ENCODE measurements at places on chromosomes 7 and 10. TPM values are rescaled to one million over a fixed set of nuclear protein-coding genes. Genes with fewer than 3 reads are reported as not detected.

DNA sequence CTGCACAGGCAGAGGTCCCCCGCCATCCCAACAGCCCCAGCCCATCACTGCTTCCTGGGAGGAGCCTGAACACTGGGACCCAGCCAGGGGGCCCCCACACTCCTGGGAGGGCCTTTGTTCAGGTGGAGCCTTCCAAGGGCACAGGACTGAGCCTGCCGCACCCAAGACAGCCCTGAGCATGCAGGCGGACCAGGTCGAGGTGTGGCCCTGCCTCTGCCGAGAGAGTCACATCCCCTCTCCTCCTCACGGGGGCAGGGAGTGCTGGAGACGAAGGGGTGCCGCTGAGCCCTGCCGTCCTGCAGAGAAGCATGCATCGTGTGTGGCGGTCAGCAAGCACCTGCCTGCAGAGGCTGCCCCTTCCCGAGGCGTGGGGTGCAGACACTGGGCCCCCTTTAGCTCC, 7.3 kb upstream of the MAFK start:
- peaks cover 13% of the 10 kb centered on the region for H3K27me3 ChIP-seq
- no peak overlapping the region for H3K4me3 ChIP-seq
- no peaks in the 10 kb centered on the region for H3K4me1 ChIP-seq
- DNase-seq: no peak
- H3K36me3 ChIP-seq: no peaks in the 10 kb centered on the region
- no peak overlapping the region for H3K27ac ChIP-seq

GRCh38 chr10:78774999-78775711, 293.6 kb upstream of the ZMIZ1 start:
- no peak for DNase-seq
- no peak overlapping the region for H3K27ac ChIP-seq
- H3K36me3 ChIP-seq: no peaks in the 10 kb centered on the region
- no peaks in the 10 kb centered on the region for H3K4me1 ChIP-seq
- H3K27me3 ChIP-seq: no peaks in the 10 kb centered on the region

DNA sequence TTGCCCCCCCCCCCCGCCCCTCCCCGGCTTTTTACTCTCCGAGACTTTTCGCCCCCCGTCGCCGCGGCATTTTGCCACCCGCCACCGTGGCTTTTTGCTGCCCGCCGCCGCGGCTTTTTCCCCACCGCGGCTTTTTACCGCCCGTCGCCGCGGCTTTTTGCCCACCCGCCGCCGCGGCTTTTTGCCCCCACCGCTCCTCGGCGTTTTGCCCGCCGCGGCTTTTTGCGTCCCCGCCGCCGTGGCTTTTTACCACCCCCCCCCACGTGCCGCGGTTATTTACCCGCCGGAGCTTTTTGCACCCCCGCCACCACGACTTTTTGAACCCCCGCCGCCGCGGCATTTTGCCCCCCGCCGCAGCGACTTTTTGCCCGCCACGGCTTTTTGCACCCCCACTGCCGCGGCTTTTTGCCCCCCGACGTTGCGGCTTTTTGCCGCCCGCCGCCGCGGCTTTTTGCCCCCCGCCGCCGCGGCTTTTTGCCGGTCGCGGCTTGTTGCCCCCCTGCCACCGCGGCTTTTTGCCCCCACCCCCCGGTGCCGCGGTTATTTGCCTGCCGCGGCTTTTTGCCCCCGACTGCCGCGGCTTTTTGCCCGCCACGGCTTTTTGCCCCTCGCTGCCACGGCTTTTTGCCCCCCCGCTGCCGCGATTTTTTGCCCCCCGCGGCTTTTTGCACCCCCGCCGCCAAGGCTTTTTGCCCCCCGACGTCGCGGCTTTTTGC, 461.1 kb downstream of the ZNF33B start:
- peaks cover 1% of the 10 kb centered on the region for H3K36me3 ChIP-seq
- H3K27me3 ChIP-seq: peaks cover 41% of the 10 kb centered on the region
- DNase-seq: no peak

DNA sequence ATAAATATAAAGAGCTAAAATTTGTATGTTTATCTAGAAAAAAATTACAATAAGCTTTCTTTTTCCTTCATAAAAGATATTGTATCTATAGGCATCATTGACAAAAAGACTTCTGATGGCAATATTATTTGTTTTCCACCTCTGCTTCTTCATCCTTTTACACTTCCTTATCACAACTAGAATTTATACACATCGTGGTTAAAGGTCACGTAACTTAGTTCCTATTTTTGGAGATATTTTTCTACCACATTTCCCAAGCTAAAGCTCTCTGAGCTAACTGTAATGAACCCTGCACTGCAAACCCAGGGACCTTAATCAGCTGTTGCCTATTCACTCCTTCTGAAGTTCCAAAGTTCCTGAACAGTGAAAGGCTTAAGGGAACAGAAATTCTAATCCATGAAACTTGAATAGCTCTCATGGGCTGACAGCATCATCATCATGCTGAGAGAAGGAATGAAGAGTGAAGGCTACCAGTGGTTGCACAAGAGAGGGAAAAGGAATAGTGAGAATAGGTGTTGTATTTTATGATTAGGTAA, 106.1 kb upstream of the SLC13A1 start:
- H3K27ac ChIP-seq: no peak overlapping the region
- no peak for DNase-seq
- no peaks in the 10 kb centered on the region for H3K36me3 ChIP-seq

DNA sequence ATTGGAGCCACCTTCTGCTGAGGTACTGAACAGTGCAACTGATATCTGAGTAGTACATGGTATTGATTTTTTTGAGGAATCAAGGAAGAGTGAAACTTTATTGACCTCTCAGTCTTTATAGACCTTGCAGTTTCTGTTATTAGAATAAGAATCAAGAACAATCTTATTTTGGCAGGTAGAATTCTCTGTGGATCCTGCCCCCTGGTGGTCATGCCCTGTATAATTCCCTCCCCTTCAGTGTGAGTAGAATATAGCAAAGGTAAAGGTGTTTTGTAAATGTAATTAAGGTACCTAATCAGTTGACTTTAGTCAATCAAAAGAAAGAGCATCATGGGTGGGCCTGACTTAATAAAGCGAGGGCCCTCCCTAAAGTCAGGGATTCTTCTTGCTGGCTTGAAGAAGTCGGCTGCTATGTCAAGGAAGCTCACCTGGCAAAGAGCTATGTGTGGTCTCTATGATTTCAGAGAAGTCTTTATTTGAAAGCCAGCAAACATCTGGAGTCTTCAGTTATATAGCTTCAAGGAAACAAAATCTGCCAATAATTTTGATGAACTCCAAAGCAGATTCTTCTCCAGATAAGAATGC, 142.8 kb downstream of the LSM5 start:
- no peaks in the 10 kb centered on the region for H3K4me1 ChIP-seq
- peaks cover 2% of the 10 kb centered on the region for H3K27me3 ChIP-seq
- DNase-seq: peak; percentile 39
- no peaks in the 10 kb centered on the region for H3K36me3 ChIP-seq

- H3K27me3 ChIP-seq: no peaks in the 10 kb centered on the region
- H3K4me3 ChIP-seq: no peak overlapping the region
- H3K36me3 ChIP-seq: no peaks in the 10 kb centered on the region
- H3K4me1 ChIP-seq: peaks cover 4% of the 10 kb centered on the region
Observed at GRCh38 chr7:50697748-50698147, 84.9 kb downstream of the GRB10 start.

- no peak for DNase-seq
- H3K27me3 ChIP-seq: no peaks in the 10 kb centered on the region
- peak overlapping the region; percentile 68 for H3K27ac ChIP-seq
- H3K4me3 ChIP-seq: no peak overlapping the region
- no peaks in the 10 kb centered on the region for H3K36me3 ChIP-seq
Observed at GRCh38 chr7:2873146-2873545, 29.0 kb upstream of the GNA12 start.

DNA sequence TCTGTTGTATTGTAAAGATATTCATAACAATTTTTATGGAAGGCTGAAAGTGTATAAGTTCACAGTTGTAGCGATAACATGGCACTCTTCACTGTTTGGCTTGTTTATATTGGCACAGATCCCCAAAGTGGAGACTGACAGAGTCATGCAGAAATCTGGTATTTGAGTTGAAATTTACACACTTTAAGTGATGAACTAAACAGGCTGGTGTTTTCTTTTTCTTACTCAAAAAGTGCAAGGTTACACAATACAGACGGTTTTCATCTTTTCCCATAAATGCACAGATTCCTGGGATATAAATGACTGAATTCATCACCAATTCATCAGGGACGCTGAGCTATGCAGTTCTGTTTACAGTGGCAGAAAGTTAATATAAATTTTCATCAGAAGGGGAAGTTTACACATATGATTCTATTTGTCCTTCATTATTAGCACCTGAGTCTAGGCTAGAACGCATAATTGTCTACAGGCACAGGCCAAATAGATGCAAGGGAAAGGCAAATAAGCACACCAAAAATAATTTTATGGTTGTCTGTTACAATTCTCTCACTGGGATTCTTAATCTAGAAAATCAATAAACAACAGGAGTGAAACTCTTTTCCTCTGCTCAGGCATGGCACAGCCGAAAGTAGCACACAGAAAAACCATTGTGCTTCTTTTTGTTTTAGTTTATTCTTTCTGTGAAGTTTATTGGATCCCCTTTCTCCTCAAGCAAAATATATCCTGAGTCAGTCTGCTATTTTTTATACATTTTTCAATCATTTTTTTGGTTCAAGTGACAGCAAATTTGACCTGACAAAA, 88.0 kb downstream of the FOXP2 start:
- no peaks in the 10 kb centered on the region for H3K36me3 ChIP-seq
- H3K4me3 ChIP-seq: no peak overlapping the region
- no peaks in the 10 kb centered on the region for H3K4me1 ChIP-seq

DNA sequence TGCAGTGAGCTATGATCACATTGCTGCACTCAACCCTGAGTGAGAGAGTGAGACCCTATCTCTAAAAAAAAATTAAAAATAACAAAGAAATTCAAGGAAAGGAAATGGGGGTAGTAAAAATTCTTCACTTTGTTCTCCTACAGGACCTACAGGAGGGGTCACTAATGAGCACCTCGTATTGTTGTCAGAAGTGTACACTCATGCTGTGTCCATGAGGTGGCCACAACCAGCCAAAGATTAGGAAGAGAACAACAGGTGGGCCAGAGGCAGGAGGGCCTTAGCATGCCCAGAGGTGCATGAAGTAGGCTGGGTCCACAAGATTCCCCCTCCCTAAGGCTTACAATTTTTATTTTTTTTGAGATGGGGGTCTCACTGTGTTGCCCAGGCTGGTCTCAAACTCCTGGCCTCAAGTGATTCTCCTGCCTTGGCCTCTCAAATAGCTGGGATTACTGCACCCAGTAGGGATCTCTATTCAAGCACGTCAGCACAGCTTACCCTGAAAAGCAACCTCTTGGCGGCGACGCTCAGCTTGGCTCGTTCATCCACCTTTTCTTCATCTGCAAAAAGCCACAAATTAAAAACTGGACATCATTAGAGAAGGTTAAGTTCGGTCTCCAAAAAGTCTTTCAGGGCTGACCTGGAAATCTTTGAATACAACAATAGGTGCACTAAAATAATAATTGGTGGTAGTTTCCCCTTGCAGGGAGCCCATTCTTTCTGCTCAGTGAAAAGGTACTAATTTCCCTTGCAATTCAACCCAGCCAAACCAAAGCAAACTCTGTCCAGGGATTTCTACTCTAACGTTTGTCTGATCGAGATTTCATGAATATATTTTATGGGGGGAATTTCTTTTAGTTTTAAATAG, 104.4 kb downstream of the SVIL start:
- DNase-seq: no peak
- H3K27me3 ChIP-seq: no peaks in the 10 kb centered on the region
- no peak overlapping the region for H3K27ac ChIP-seq
- H3K4me3 ChIP-seq: no peak overlapping the region

DNA sequence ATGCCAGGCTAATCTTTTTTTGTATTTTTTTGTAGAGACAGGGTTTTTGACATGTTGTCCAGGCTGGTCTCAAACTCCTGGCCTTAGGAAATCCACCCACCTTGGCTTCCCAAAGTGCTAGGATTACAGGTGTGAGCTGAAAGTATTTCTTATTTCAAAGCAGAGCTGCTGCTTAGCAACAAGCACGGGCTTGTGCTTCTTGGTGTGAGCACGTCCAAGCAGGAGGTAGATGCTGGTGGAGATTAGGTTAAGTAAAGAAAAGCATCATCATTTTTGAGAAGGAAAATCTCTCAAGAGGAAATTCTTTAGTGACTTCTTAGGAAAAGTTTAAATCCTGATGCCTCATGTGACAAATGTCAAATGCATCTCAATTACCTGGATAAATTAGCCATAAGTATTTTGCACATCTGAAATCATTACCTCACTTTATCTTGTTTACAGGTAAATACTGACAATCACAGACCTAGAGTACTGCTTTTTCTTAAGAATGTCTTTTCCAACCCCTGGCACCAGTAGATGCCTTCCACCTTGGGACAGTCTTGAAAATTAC, 431.8 kb upstream of the FZD8 start:
- H3K4me1 ChIP-seq: no peaks in the 10 kb centered on the region
- no peaks in the 10 kb centered on the region for H3K36me3 ChIP-seq
- no peak overlapping the region for H3K27ac ChIP-seq
- no peaks in the 10 kb centered on the region for H3K27me3 ChIP-seq
- no peak overlapping the region for H3K4me3 ChIP-seq

- H3K4me3 ChIP-seq: no peak overlapping the region
- H3K4me1 ChIP-seq: peaks cover 66% of the 10 kb centered on the region
- no peaks in the 10 kb centered on the region for H3K27me3 ChIP-seq
Observed at GRCh38 chr7:363626-364025, 73.7 kb downstream of the FOXL3 start.

DNA sequence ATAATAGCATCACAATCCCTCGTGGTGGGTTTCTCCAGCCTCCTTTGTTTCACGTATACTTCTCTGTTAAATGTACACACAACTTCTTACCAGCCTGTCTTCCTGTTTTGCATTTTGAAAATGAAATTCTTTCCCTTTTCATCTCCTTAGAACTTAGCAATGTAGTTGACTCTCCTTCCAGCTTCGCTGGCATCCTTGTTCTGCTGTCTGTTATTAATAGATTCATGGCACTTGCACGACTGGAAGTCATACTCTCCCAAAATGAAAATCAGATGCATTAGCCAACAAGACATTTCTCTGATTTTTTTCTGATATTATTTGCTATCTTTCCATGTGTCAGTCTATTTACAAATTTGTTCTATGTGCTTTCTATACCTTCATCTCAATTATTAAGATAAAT, 3.0 kb upstream of the CREB3L2 start:
- no peak overlapping the region for H3K4me3 ChIP-seq
- H3K36me3 ChIP-seq: no peaks in the 10 kb centered on the region
- peaks cover 4% of the 10 kb centered on the region for H3K27me3 ChIP-seq
- H3K4me1 ChIP-seq: peaks cover 31% of the 10 kb centered on the region

DNA sequence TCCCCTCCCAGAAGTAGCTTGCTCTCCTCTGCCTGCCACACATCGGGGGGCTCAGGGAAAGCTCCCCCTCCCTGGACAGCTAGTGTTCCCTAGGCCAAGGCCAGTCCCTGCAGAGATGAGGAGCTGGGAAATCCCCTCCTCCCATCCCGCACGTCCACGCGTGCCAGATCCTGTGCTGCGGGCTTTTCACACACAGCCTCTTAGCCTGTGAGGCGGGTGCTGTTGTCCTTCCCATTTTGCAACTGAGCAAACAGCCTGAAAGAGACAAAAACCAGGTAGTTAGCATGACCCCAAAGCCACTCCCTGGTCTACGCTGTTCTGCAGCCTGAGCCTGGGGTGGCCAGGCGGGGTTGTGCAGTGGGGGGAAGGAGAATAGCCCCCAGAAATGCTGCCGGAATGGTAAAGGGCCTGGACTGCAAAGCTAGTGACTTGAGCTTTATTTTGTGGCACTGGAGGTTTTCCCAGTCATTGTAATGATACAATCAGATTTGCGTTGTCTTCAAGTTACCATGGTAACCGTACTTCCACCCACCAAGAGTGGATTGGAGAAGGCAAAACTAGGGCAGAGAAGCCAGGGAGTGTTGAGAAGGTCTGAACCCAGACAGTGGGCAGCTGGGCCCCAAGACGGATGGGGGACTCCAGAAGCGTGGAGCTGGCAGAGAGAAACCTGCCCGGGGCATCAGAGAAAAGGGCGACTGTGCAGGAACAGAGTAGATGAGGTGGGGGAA, 98.6 kb upstream of the KCTD7 start:
- H3K4me1 ChIP-seq: no peaks in the 10 kb centered on the region
- no peak overlapping the region for H3K4me3 ChIP-seq
- no peaks in the 10 kb centered on the region for H3K27me3 ChIP-seq

The PRPS1L1 gene
- total RNA-seq: not detected

The ZNF786 gene
- 7.7 TPM for total RNA-seq

All from activated CD4-positive, alpha-beta T cell treated with anti-CD3 and anti-CD28 coated beads, Interleukin-2, amount 10 ng/mL, durations not matched to agents 7 days and 5 days (primary cell).